Ureter (tissue), 1 donor: ENCODE measurements at places on chromosomes 11 and 22. TPM values are rescaled to one million over a fixed set of nuclear protein-coding genes. Genes with fewer than 3 reads are reported as not detected.

VPS11 gene
- total RNA-seq: 38.6 TPM

PUS3 gene
- total RNA-seq: 14.8 TPM

SMTNL1 gene
- total RNA-seq: not detected

DNA sequence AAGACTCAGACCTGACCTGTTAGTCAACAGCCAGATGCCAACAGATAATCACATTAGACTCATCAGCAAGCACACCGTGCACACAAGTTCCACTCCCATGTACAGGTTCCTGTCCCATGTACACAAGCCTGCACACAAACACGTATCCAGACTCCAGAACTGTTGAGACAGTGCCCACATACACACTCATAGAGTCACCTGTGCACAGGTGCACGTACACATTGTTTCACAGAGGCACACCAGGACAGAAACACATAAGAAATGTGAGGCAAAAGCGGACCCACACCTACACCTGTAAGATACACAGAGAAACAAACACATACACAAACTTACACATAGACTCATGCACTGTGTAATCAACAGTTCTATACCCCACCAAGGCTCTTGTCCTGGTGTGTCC lies 2.7 kb upstream of the ZNF74 start:
- DNase-seq: peak; percentile 4

GRCh38 chr11:16881074-16881709 lies 133.0 kb downstream of the PLEKHA7 start:
- DNase-seq: peak; percentile 73

GRCh38 chr11:108663154-108663877 lies 1.6 kb upstream of the DDX10 start:
- no peak for DNase-seq

DNA sequence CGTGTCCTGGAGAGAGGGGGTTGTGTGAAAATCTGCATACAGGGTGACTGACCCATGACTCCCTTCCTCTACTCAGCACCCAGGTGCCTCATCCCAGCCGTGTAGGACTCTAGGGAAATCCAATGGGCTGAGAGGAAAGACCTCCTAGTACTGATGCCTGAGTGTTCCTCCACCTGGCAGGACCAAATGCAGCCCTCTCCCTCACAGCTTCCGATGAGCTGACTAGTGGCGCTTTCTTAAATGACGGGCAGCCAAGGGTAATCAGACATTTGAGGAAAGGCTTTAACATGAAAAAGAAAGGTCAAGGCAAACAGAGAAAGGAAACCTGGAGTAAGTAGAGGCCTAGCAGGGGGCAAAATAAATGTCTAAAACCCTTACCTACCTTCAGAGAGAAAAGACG lies 5.0 kb upstream of the KCNJ1 start:
- DNase-seq: no peak

GRCh38 chr11:65653229-65654225 lies 9.2 kb downstream of the RELA start:
- no peak for DNase-seq

DNA sequence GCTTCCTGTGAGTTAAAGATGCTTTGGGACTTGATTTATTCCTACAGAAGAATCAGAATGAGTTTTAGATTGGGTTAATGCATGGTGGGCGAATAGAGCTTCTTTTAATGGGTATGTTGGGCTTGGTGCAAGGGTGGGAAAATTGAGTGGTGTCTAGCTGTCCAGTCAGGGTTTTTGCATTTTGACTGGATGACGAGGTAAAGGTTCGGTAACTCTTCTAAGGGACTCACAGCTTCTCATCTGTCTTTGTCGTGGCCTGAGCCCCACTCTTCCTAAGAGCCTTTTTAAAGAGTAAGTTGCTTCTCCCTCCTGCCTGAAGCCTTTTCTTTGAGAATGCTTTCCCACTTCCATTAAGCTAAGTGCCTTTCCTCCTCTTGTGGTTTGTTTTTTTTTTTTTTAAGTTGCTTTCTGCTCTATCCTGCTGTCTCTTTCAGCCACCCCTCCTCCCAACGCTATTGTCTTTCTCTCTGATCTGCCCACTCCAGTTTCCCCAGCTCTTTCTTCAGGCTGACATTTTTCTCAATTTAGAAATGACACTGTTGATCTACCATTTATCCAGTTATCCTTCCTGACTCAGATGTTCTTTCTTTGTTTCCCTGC lies 1.1 kb downstream of the DPF2 start:
- no peak for DNase-seq

GRCh38 chr11:72626414-72626936 lies 47.7 kb downstream of the PDE2A start:
- no peak for DNase-seq

DNA sequence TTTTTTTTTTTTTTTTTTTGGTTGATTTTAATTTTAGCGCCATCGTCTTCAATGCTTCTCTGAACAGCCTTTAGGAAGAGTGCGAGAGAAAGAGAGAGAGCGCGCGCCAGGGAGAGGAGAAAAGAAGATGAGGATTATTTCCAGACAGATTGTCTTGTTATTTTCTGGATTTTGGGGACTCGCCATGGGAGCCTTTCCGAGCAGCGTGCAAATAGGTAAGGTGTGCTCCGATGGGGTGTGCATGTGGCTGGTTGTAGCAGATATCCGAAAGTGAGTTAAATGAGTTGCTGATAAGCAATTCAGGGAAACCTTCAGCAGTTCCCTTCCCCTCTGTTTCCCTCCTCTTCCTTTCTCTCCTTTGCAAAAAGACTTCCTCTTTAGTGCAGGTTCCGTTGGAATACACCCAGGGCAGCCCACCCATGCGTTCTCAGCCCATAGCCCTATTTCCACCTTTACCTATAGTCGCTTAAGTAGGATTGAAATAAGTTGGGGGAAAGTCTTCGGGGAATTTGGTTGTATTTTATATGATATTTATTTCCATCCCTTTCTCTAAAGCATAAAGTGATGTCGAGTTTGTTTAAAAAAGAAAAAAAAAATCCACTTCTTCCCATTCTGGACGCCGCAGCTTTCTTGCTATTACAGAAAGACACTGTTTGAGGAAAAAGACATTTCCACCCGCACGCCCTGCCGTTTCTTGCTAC lies 1.1 kb downstream of the GRIA4 start:
- no peak for DNase-seq
